ENCODE measurements at places on chromosomes 4 and X.

DNA sequence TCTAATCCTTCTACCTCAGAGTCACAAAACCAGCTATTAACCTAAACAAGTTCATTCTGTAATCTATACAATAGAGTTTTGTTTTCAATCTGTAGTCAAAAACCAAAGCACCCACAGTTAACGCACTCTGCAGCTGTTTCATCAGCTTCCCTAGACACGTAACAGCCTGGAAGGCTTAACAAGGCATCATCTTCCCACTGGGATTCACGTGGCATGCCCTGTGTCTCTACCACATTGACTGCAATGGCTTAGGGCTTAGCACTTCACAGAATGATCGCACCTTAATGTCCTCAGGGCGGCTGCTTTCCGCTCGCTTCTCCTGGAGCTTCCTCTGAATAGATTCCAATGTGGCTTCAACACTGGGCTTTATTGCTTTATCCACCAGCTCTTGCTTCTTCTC lies 49.7 kb upstream of the NAP1L5 start:
- DNase-seq = no peak

- DNase-seq = peak; percentile 53
These were observed 46.5 kb downstream of the HADH start for GRCh38 chr4:108036213-108036612.

- DNase-seq = no peak
These were observed 45.1 kb downstream of the JADE3 start for GRCh38 chrX:46957297-46957696.

DNA sequence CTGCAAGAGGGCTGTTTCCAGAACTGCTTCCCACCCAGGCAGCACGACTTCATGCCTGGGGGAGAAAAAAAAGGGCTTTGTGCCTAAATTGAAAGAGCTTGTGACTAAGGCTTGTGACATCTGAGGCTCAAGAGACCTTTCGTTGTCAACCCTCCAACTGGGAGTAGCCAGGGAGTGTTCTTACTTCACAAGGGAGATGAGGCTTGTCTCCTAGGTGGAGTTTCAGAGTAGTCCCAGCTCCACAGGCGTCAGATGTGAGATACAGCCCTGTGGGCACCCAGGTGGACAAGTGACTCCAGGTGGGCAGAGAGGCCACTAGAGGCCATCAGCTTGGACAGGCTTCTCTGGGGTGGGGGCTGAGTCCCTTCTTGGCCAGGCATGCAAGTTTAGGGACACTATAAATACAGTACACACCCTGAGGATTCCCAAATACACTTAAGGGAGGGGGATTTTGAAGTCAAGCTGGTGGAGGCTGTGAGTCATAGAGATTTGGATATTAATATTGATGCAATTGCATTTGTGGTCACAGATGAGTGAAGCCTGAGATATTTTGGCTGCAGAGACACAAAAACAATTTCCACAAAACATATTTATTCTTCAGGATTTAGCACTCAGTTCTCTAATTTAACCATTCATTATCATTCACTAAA lies 40.1 kb upstream of the SETD7 start:
- DNase-seq = no peak

DNA sequence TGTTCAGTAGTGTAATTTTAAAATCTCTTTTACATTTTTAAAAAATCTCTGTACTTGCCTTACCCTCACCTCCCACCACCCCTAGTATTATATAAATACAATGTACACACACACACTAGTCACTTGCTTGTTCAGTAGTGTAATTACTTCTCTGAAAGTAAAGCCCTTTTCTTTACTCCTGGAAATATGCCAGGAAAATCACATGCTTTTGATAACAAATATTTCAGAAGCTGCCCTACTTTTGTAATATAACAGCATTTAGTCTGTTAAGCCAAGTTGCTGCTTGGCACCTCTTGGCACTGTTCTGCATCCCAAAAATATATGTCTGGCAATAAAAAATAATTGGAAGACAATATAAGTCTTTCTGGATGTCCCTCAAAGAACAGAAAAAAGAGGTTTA lies 172.8 kb upstream of the APOOL start:
- DNase-seq = no peak

DNA sequence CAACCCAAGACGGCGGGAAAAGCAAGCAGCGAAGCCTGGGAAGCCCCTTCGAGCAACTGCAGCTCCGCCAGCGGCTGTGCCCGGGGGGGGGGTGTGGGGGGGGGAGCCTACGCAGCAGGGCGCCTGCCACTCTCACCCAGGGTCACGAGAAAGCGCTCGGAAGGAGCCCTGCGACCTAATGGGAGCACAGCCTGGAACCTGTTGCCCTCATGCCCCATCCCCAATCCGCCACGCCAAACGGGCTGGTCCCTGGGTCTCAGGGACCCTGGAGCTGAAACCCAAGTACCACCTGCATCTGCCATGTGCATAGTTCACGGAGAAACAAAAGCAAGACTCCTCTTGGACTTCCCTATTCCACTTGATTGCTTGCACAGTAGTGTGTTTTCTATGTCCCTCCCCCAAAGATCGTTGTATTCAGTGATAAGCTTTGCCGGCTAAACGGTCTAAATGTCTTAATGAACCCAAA lies 359 bp upstream of the GAB3 start:
- DNase-seq = no peak

- peak; percentile 29 for DNase-seq
These were observed 1.0 kb downstream of the UBL4A start for GRCh38 chrX:154485150-154486051.

GRCh38 chr4:6527259-6527658 lies 47.7 kb upstream of the MAN2B2 start:
- no peak for DNase-seq

- peak; percentile 51 for DNase-seq
These were observed 15.5 kb downstream of the P2RY8 start for GRCh38 chrX:1521459-1521956.

GRCh38 chrX:119399772-119400101 lies 601 bp downstream of the SLC25A43 start:
- no peak for DNase-seq

GRCh38 chrX:154436983-154437752 lies at the start of gene GDI1:
Gene GDI1, plus strand, starts transcription at chrX:154437154. Its CDS starts 101 bp downstream, at chrX:154437255.
- peak; percentile 73 for DNase-seq

DNA sequence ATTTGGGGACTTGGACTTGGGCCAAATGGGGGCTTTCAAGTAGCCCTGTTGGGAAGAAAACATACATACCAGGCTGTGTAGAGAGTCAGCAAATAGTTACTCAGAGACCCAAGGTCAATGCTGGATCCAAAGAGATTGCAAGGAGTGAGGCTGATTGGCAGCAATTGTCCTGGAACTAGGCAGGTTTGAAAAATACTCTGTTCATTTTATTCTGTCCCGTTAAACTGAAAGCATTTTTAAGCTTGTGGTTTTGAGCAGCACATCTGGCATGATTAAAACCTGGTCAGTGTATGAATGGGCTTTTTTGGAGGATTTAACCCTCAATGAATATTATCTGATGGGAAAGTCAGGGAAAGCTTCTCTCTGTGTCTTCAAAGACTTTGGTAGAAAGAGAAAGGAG lies 294.3 kb upstream of the BOD1L1 start:
- no peak for DNase-seq

DNA sequence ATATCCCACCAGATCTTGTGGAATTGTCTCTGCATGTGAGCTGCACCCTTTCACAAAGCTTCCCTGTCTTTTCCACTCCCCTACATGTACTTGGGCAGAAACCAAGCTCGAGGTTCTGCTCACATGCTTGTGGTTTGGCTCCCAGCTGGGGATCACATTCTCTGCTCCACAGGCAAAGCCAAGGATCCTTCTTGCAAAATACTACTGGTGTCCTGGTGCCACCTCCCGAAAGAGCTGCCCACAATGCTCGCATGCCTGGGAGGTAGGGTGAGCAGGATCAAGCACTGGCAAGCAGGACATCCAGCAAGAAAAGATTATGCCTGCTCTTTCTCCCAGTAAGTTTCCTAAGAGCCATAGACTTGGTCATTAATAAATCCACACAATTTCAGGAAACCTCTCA lies 45.1 kb upstream of the PPARGC1A start:
- DNase-seq = no peak

GRCh38 chr4:78772526-78773091 lies 3.5 kb upstream of the BMP2K start:
- DNase-seq = no peak

GRCh38 chrX:68749426-68749825 lies 79.4 kb upstream of the EFNB1 start:
- DNase-seq = no peak

All from activated CD4-positive, CD25-positive, alpha-beta regulatory T cell treated with anti-CD3 and anti-CD28 coated beads, Interleukin-2, amount 50 U/mL, for 72 hours (primary cell).